ENCODE measurements at places on chromosomes 1 and 21. TPM values are rescaled to one million over a fixed set of nuclear protein-coding genes. Genes with fewer than 3 reads are reported as not detected.

FAM89A gene
- 18.8 TPM for total RNA-seq

DNA sequence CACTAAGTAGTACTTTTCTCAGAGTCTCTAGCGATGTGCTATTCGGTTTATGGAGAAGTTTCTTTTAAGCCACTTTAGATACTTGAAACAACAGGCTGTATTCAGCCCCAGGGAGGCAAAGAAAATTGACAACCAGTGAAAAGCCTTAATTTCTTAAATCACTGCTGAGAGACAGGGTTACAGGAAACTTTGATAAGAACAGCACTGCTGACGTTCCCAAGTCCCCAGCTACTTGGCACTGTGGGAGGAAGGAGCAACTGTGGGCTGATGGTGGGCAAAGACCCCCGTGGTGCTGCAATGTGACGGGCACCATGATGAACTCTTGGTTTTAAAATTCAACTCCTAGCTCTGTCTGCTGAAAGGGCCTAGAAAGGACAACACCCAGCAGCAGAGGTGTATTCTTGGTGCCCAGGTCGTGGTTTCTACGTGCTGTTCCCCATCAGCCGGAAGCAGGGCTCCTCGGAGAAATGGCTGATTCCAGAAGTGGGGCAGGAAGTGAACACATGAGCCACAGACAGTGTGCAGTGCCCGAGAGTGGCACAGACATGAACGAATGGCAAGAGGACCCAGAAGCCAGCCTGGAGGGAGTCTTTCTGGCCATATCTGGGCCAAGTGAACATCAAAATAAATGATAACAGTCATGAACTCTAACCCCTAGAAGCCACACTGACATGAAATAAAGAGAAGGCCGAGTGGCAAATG lies 5.3 kb downstream of the PTTG1IP start:
- no peak for DNase-seq

TPTE gene
- total RNA-seq = not detected

GRCh38 chr1:26570287-26570686 lies 40.7 kb downstream of the RPS6KA1 start:
- no peak for DNase-seq

DNA sequence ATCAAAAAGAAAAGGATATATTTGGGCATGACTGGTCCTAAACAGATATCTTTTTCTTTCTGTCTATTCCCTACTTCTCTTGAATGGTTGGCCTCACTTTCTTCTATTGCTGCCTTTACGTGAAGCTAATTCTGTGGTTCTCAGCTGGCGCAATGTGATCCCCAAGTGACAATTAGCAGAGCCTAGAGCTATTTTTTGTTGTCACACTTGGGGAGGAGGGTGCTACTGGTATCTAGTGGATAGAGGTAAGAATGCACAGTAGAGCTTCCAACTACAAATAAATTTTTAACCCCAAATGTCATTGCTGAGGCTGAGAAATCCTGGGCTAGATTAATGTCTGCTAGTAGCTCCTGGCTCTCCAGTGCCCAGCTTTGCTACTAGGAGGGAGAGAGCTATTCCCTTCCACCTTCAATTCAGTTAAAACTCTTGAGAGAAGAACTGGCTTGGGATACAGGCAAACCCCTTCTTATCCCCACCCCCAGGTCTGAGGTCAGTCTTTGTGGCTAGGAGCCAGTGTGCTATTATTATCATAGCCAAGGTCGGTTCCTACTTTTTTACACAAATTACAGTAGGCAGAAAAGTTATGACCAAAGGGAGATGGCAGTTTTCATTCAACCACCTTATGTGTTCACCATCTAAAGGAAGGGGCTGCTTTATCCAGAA lies 102.1 kb downstream of the SNX7 start:
- no peak for DNase-seq

DNA sequence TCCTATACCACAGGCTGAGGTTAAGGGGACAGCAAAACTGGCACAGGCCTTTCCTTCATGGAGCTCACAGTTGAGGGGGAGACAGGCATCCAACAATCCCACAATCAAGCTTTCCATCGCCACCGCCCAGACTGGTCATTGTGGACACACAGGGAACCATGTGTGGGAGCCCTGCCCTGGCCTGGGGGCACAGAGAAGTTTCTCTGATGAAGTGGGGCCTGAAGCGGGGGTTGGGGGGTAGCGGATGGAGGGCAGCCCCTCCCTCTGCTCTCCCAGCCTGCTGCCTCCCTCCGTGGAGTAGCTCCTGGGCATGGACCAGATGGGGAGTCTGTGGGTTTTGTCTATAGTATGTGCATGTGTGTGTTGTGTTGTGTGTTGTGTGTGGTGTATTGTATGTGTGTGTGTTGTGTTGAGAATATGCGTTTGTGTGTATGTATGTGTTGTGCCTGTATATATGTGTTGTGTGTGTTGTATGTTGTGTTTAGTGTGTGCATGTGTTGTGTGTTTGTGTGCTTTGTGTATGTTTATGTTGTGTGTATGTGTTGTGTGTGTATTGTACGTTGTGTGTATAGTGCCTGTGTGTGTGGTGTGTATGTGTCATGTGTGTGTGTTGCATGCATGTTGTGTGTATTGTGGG lies 14.4 kb upstream of the LDLRAP1 start:
- no peak for DNase-seq

LHX8 gene
- not detected for total RNA-seq

- no peak for DNase-seq
Measured at GRCh38 chr1:205988585-205988995, 14.6 kb downstream of the RAB7B start.

- no peak for DNase-seq
Measured at GRCh38 chr1:28328228-28328648, 602 bp upstream of the MED18 start.

- no peak for DNase-seq
Measured at GRCh38 chr1:92944901-92945747, 16.1 kb downstream of the DIPK1A start.

Data from activated T-cell treated with anti-CD3 and anti-CD28 coated beads, Interleukin-2, amount 50 U/mL, for 4 hours (primary cell).